ENCODE measurements at places on chromosomes 12 and 14.

DNA sequence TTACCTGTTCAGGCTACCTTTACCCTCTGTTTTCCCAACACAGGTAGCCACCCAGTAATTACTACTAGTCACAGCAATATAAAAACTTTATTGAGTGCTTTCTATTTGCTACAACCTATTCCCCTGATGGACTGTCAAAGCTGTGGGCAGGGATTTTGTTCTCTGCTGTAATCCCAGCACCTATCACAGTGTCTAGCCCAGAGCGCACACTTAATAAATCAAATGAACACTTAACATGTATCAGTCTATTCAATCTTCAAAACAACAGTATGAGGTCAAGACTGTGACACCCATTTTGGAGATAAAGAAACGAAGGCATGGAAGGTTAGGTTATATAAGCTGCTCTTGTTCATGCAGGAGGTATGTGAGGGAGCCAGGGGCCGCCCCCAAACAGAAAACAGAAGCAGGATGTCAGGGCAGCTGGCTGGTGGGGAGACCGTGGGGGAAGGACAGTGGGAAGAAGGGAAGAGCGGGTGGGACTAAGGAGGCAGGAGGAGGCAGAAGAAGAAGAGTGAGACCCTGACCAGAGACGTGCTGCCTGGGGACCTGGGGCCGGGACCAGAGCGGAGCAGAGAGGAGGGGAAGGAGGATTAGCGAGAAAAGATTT lies 1.7 kb downstream of the TNFRSF1A start:
- H3K27ac ChIP-seq = no peak overlapping the region
- no peaks in the 10 kb centered on the region for H3K27me3 ChIP-seq
- no peak overlapping the region for H3K4me3 ChIP-seq
- DNase-seq = no peak
- H3K4me1 ChIP-seq = peaks cover 28% of the 10 kb centered on the region
- peaks cover 1% of the 10 kb centered on the region for H3K36me3 ChIP-seq

DNA sequence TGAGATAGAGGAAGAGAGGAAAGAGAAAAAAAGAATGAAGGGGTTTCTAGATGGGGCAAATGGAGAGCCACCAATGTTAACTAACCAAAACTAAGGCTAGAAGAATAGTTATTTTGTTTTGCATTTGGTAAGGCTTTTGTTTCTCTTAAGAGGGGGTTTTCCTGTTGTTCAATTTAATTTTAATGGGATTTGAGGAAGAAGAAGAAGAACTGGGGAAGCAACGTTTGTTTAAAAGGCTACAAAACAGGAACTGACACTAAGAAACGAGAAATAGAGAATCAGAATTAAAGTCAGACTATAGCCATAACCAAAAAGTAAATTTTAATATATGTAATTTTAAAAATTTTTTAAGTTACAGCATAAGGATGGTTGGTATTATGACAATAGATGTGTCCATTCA lies 13.7 kb downstream of the TXNDC16 start:
- no peak for DNase-seq
- peaks cover 6% of the 10 kb centered on the region for H3K36me3 ChIP-seq
- H3K4me1 ChIP-seq = no peaks in the 10 kb centered on the region
- peak overlapping the region; percentile 29 for H3K27ac ChIP-seq
- H3K4me3 ChIP-seq = no peak overlapping the region

DNA sequence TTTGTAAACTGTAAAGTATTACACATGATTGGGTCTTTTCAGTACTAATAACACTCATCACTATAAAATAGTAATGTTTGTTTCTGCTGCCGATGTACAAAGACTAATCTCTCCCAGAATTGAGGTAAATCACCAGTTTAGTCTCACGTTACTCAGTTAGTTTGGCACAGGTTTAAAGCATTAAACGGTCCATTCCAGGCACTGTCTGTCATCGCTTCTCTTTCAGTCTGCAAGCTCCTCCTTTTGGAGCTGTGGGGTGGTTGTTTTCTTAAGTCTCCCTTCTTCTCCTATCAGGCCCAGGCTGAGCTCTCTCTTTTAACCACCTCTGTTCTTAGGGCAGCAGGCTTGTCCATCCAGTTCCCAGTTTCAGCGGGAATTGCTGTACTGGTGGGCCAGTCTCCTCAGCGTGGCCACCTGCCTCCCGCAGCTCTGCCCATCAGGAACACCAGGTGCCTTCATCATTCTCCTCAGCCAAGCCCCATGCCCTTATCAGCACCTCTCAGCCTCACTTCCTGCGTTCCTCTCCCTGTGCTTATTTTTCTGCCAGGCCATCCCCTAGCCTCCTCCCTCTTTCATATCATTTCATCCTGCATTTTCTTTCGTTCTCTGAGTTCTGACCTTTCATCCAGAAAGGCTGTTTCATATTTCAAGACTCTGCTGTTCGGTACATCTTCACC lies 149.0 kb downstream of the TGFB3 start:
- H3K27ac ChIP-seq = no peak overlapping the region
- no peak for DNase-seq

- H3K4me3 ChIP-seq = no peak overlapping the region
- DNase-seq = no peak
- peaks cover 1% of the 10 kb centered on the region for H3K36me3 ChIP-seq
- H3K27ac ChIP-seq = no peak overlapping the region
These were observed 67.9 kb downstream of the DAAM1 start for GRCh38 chr14:59256331-59256730.

- no peak overlapping the region for H3K27ac ChIP-seq
- no peaks in the 10 kb centered on the region for H3K36me3 ChIP-seq
- DNase-seq = no peak
- H3K4me3 ChIP-seq = no peak overlapping the region
- no peaks in the 10 kb centered on the region for H3K4me1 ChIP-seq
These were observed 1248.4 kb downstream of the LRFN5 start for GRCh38 chr14:42855085-42855484.

DNA sequence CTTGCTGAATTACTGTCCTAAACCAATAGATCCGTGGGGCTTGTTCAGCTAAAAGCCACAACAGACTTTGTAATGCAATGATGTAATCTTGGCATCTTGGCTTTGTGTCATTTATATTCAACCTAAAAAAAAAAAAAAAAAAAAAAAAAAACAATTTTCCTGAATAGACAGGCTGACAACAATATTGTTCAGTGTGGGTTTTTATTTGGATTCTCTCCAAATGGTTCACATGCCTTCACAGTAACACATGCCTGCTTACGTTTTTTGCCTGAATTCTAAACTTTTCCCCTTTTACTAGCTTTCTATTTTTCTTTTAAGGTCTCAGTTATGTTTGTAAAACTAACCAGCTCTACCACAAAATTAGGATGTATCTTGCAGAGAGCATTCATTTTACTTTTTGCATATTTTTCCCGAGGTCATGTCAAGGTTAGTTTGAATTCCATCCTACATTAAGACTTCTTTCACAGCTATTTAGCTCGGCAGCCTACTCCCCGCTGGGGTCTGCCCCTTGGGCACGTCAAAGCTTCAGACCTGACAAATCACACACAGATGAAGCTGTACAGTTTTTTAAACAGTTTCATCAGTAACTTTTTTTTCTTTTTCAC lies 213.7 kb upstream of the NPAS3 start:
- no peak for DNase-seq
- H3K4me1 ChIP-seq = no peaks in the 10 kb centered on the region
- H3K36me3 ChIP-seq = no peaks in the 10 kb centered on the region
- no peak overlapping the region for H3K27ac ChIP-seq

DNA sequence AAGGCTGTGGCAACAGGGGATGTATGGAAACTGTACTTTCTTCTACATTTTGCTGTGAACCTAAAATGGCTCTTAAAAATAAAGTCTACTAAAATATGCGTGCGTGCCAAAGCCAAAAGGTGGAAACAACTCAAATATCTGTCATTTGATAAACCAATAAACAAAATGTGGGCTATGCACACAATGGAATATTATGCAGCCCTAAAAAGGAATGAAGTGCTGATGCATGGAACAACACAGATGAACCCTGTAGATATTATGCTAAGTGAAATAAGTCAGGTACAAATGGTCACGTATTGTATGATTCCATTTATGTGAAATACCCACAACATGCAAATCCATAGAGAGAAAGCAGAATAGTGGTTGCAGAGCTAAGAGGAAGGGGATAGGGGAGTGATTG lies 8.0 kb downstream of the CACNA2D4 start:
- peaks cover 12% of the 10 kb centered on the region for H3K4me1 ChIP-seq
- H3K27ac ChIP-seq = no peak overlapping the region
- H3K4me3 ChIP-seq = no peak overlapping the region

DNA sequence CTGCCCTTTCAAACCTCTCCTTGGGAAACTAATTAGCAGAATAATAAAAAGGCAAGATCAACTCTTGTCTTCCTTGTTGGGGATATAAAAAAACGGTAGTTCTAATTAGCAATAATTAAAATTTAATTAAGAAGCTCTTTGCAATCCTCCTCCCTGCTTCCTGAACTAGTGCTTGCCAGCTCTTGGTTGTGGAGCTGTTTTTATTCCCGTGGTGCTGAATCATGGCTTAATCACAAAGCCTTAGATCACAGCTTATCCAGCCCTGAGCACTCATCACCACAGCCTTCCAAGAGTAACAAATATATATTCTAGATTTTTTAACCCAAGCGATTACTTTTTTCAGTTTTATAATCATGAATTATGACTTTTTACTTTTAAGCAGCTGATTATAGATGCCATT lies 63.2 kb upstream of the INSM2 start:
- H3K27me3 ChIP-seq = peaks cover 43% of the 10 kb centered on the region
- peaks cover 4% of the 10 kb centered on the region for H3K36me3 ChIP-seq
- no peaks in the 10 kb centered on the region for H3K4me1 ChIP-seq
- H3K27ac ChIP-seq = no peak overlapping the region

- H3K36me3 ChIP-seq = no peaks in the 10 kb centered on the region
- peaks cover 10% of the 10 kb centered on the region for H3K27me3 ChIP-seq
- peaks cover 18% of the 10 kb centered on the region for H3K4me1 ChIP-seq
- H3K27ac ChIP-seq = no peak overlapping the region
- H3K4me3 ChIP-seq = no peak overlapping the region
These were observed 5.5 kb upstream of the DDX23 start for GRCh38 chr12:48857278-48857994.

- peak; percentile 15 for DNase-seq
- peak within 1 kb of the TSS; percentile 91 for H3K4me3 ChIP-seq
- no peaks in the 10 kb centered on the region for H3K36me3 ChIP-seq
- H3K27ac ChIP-seq = peak within 1 kb of the TSS; percentile 29
- H3K4me1 ChIP-seq = peaks cover 38% of the 10 kb centered on the region
- H3K27me3 ChIP-seq = peaks cover 49% of the 10 kb centered on the region
These were observed at the start of gene PTGDR for GRCh38 chr14:52267501-52268278. PTGDR (plus strand) TSS chr14:52267698; CDS start chr14:52267815, 117 bp downstream.

DNA sequence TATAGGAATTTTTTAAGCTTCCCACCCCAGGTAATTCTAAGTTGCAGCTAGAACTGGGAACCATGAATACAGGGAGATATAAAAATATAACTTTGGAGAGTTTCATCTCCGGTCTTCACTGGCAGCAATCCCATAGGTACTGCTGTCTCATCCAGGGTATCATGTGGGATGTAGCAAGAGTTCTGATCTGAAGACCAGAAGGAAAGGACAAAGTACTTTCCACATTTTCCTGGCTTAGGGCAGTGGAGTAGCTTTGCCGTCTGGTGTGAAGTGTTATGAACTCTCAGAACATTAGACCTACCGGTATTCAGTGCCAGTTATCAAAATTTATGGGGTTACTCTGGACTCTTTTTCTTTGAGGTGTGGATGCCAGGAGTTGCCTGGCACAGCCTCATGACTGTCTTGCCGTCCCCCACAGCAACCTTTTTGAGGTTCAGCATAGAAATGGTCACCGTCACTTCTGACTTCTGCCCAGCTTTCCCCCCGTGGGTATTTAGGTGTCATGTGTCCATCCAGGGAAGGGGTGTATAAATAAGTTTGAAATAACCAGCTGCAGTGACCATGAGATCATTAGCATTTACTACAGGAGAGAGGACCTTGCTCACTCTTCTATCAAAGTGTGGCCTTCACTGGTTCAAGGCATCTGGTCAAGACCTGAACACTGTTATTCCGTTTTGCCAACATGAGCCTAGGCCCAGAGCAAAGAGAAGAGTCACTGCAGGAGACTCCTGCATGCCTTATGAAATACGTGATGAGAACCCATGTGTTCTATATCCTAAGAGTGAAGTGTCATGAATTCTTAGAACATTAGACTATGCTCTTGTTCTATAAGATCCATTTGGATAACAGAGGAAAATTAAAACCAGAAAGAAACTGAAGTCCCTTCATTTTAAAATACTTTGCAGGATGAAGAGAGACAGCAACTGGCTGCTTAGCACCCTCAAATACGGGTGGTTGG lies 22.2 kb downstream of the TMEM233 start:
- peaks cover 28% of the 10 kb centered on the region for H3K27me3 ChIP-seq
- no peak overlapping the region for H3K27ac ChIP-seq
- H3K36me3 ChIP-seq = peaks cover 8% of the 10 kb centered on the region
- H3K4me3 ChIP-seq = no peak overlapping the region

GRCh38 chr12:131218026-131218922 lies 264.6 kb downstream of the ADGRD1 start:
- peaks cover 28% of the 10 kb centered on the region for H3K27me3 ChIP-seq
- no peak overlapping the region for H3K4me3 ChIP-seq
- peaks cover 3% of the 10 kb centered on the region for H3K36me3 ChIP-seq

DNA sequence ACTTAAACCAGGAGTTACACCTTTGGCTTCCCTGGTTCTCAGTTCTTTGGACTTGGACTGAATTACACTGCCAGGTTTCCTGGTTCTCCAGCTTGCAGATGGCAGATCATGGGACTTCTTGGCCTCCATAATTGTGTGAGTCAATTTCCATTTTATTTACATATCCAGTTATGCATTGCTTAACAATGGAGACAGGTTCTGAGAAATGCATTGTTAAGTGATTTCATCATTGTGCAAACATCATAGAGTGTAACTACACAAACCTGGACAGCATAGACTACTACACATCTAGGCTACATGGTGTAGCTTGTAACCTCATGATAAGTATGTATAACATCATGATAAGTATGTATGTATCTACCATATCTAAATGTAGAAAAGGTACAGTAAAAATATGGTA lies 276.1 kb upstream of the BTG1 start:
- peaks cover 41% of the 10 kb centered on the region for H3K4me1 ChIP-seq

DNA sequence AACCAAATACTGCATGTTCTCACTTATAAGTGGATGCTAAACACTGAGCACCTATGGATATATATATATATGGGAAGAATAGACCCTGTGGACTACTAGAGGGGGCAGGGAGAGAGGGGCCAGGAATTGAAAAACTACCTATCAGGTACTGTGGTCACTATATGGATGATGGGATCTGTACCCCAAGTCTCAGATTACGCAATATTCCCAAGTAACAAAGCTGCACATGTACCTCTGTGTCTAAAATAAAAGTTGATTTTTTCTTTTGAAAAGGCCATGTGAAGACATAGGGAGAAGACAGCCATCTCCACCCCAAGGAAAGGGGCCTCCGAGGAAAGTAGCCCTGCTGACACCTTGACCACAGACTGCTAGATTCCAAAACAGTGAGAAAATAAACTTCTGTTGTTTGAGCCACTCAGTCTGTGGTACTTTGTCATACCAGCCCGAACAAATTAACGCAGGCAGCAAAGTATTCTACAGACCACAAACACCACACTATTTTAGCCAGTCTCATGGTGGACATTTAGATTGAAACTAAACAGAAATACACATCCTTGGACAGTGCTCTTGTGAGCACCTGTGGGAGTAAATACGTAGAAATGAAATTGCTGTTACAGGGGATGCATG lies 197.1 kb downstream of the EFCAB11 start:
- H3K4me3 ChIP-seq = no peak overlapping the region
- no peak for DNase-seq
- H3K27ac ChIP-seq = no peak overlapping the region
- peaks cover 18% of the 10 kb centered on the region for H3K36me3 ChIP-seq
- no peaks in the 10 kb centered on the region for H3K27me3 ChIP-seq
- H3K4me1 ChIP-seq = peaks cover 29% of the 10 kb centered on the region
